Foreskin fibroblast (primary cell): ENCODE measurements at places on chromosomes 13 and 19.

- DNase-seq: peak; percentile 90
These were observed 4.3 kb downstream of the BBC3 start for GRCh38 chr19:47226426-47227351.

- DNase-seq: peak; percentile 93
These were observed at the start of gene MAST3 for GRCh38 chr19:18097217-18097992. MAST3 (plus strand) TSS chr19:18097778; CDS start chr19:18097793, 15 bp downstream.

GRCh38 chr19:2603334-2603733, 99.2 kb downstream of the GNG7 start:
- DNase-seq: peak; percentile 73

DNA sequence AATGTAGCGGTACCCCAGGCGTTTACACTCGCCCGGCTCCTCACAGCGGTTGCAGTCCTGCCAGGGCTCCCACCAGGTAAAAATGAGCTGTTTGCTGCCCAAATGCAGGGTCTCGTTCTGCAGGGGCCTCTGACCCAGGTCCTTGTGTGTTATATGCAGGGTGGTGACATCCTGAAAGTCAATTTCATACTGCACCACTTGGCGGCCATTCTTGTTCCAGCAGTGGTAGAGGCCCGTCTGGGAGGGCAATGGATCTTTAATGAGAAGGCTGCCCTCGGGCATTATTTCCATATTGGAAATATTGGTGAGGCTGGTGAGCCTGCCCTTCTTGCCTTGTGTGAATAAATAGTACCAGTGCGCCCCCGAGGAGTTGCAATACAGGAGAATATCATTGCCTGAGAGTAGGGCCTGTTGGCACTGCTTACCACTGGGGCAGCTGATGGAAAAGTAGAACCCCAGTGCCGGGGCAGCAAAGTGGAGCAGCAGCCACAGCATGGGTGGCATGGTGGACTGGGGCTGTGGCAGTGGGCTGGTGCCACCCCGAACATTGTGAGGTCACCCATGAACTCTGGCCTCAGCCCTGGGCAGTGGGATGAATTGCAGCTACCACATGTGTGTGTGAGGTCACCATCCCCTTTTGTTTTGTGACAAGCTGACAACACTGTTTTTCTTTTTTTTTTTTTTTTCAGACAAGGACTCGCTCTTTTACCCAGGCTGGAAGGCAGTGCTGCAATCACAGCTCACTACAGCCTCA, at the start of gene FAM187B:
TSS of gene FAM187B (minus strand) at position 563 of the 754 bp plus-strand sequence. CDS start at position 504, 59 bp downstream.
- no peak for DNase-seq

DNA sequence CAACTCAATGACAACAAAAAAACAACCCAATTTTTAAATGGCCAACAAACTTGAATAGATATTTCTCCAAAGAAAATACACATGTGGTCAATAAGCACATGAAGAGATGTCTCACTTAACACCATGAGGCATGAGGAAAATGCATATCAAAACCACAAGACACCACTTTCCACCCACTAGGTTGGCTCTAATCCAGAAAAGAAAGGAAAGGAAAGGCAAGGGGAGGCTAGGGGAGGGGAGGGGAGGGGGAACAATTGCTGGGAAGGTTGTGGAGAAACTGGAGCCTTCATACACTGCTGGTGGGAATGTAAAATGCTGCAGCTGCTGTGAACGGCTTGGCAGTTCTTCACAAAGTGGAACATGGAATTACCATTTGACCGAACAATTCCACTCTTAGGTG, 854.3 kb downstream of the UQCRFS1 start:
- no peak for DNase-seq

DNA sequence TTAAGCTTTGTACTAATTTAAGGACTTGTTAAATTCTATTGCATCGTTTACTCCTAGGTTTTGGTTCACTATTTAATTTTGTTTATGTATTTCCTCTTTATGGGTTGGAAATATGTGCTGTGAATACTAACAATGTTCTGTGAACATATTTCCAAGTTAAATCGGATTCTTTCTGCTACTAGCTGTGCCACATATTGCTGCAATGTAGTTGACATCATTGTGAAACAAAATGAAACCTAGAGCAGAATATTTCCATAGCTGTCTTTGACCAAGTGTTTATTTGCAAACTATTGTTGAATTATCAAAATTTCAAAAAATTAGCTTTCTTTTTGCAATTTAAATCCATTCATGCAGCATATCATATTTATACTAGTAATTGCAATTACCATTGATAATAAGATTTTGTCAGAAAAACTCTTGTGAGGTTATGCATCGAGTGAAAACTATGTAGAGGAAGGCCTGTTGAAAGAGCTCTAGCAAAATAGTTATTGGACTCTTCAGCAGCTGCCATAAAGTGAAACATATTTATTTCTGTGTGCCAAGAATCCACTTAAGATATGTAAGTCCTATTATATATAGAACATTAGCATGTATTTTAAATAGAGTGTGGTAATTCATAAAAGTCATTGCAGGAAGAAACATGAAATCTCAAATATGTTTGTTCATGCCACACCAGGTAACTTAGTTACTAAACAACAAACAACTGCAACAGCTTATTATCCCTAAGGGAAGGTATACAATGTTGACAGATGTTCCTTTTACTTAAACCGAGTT, 575.1 kb downstream of the SLITRK6 start:
- DNase-seq: peak; percentile 20

DNA sequence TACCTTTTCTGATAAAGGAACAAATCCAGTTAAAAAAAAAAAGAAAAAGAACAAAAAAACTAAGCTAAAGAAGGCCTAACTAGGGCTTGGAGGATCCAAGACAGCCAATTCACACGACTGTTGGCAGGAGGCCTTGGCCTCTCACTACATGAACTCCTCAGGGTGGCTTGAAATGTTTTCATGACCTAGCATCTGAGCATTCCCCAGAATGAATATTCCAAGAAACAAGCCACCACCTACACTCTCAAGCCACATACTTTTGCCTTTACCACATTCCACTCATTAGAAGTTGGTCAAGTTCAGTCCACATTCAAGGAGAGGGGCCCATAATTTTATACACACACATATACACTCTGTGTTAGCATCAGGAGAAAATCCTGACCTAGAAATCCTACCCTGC, 97.6 kb upstream of the SIAH3 start:
- no peak for DNase-seq

DNA sequence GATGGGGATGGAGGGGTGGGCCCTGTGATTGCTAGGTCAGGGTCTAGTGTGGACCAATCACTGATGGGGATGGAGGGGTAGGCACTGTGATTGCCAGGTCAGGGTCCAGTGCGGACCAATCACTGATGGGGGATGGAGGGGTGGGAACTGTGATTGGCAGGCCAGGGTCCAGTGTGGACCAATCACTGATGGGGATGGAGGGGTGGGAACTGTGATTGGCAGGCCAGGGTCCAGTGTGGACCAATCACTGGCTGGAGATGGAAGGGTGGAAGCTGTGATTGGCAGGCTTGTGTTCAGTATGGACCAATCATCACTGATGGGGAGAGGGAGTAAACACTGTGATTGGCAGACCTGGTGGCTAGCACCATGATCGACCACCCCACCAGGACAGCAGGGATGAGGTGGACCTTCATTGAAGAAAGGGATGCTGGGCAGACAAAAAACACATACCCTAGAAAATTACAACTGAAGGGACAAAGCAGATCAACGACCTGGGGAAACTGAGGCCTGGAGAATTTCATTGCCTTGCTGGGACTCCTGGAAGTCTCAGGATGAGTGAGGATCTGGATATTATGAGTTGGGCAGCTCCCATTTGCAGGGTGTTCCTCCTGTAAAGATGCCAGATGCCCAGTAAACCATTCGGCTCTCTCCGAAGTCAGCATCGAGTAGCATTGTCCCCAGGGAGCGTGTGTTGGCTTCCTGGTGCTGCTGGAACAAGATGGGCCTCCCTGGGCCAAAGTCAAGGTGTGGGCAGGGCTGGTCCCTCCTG, 15.5 kb downstream of the TMPRSS9 start:
- DNase-seq: no peak

- no peak for DNase-seq
These were observed 128.2 kb downstream of the PCDH9 start for GRCh38 chr13:67101730-67102467.

GRCh38 chr13:23069566-23069965, 111.2 kb upstream of the SGCG start:
- DNase-seq: peak; percentile 15
